Cardiac septum (tissue), 1 donor: ENCODE measurements at places on chromosomes 12 and 14. TPM values are rescaled to one million over a fixed set of nuclear protein-coding genes. Genes with fewer than 3 reads are reported as not detected.

- no peak for DNase-seq
Observed at GRCh38 chr14:38404100-38404541, 148.2 kb upstream of the CLEC14A start.

DNA sequence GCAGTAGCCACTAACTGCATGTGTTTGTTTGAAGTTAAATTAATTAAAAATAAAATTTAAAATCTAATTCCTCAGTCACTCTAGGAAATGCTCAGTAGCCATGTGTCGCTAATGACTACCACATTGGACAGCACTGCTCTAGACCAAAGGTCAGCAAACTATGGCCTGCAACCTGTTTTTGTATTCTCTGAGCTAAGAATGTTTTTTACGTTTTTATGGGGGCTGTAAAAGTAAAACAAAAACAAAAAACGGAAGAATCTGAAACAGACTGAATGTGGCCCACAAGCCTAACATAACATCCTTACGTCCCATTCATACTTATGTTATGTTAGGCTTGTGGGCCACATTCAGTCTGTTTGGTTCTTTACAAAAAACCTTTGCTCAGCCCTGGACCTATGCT is 57.8 kb downstream of the LIN52 start:
- no peak for DNase-seq

GRCh38 chr12:48263617-48264016 is 60.5 kb upstream of the OR10AD1 start:
- DNase-seq: no peak

PLEKHA5 gene
- 65.4 TPM for total RNA-seq

- DNase-seq: no peak
Observed at GRCh38 chr14:96852823-96853422, 55.7 kb downstream of the VRK1 start.

GRCh38 chr12:104329707-104330532 is 26.4 kb downstream of the EID3 start:
- DNase-seq: no peak

CCER1 gene
- not detected for total RNA-seq

DNA sequence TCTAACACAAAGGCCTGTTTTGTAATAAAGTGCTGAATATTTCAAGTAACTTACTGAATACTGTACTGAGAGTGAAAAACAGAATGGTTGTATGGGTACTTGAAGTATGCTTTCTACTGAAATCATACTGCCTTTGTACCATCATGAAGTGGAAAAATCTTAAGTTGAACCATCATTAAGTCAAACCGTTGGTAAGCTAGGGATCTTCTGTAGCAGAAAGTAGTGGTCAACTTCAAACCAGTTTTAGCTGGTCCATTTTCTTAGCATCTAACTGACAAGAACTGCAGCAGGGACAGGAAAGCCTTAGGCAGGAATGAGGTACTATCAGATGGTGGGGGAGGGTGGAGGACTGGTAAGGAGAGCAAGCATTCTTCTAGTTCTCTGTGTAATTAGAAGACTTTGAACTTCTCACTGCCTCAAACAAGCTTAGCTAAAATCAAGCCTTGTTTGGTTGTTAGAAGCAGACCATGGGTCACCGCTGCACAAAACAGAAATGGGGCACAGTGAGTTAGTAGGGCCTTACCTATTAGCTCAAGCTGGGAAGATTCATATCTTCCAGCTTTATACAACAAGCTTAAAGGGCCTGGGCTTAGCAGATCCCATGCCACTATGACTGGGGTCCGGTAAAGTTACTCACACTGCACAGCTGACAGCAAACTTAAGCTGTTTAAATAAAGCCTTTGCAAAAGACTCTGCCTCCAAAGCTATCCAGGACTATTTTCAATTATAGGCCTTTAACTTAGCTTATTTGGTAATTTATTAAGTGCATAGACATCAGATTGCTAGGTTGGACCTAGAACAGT is 73.8 kb downstream of the ACADS start:
- no peak for DNase-seq

DDIT3 gene
- total RNA-seq: 24.0 TPM

DNA sequence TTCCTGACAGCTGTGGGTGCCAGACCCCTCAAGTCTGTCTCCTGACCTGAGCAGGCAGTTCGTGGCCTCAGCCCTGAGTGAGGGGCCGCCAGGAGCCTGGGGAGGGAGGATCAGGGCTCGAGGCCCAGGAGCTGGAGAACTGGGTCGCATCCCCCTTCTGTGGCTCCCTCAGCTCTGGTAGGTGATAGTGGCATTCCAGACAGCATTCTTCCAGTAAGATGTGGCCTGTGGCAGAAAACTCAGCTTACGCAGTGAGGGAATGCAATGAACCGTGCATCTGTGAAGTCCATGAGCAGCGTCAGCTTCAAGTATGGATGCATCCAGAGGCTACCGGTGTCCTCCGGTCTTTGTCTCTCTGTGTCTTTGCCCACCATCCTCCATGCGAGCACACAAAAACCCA is 28.4 kb upstream of the FBRSL1 start:
- DNase-seq: no peak

GRCh38 chr14:96783915-96784224 is 13.3 kb upstream of the VRK1 start:
- no peak for DNase-seq

DNA sequence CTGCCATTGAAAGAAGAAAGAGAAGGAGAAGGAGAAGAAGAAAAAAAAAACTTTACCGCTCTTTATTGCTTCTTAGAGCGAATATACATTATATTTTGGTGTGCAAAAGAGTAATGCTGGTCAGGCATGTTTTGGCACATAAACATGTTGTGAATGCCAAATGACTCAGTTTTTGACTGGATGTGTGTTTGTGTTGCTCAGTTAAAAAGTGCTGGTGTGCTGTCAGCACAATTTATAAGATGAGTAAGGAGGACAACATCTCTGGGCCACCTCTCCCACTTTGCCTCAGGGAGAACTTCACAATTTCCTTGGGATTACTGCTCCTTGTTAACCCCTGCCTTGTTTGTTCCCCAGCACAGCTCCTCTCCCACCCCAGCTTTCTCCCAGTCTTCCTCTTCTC is 584.8 kb downstream of the ETNK1 start:
- DNase-seq: no peak

DNA sequence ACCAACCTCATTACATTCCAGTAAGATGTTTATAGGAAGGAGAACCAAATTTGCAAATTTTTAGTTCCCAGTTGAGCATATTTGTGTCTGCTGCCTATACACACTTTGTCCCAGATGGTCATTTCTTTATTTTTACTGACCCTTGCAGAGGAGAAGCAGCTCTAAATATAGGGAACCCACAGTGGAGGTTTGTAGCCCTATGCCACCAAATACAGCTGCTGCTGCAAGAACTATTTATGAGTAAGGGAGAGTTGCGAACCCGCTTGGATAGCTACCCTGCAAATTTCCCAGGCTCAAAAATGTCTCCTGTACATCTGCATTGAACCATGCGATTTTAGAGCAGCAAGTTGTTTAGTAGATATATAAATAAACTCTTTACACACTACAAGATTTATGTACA is 48.2 kb downstream of the NAV3 start:
- no peak for DNase-seq

DNA sequence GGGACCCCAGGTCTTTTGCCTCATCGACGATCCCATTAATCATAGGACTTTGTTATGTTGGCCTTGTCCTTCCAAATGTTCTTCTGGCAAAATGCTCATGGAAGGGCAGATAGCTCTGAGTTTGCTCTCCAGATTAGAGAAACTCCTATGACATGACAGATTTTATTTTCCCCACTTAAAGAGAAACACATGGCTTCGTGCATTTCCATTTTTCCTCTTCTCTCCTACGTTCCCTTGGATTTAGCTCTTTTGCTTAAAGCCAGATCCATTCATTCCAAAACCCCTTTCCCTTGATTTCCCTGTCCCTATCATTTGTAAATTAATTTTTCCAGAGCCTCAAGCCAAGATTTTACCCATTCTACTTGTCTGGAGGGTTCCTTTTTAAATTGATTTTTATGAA is 2.9 kb downstream of the PRIMA1 start:
- DNase-seq: no peak

- DNase-seq: no peak
Observed at GRCh38 chr12:55972042-55972441, 1.8 kb upstream of the RAB5B start.

DNA sequence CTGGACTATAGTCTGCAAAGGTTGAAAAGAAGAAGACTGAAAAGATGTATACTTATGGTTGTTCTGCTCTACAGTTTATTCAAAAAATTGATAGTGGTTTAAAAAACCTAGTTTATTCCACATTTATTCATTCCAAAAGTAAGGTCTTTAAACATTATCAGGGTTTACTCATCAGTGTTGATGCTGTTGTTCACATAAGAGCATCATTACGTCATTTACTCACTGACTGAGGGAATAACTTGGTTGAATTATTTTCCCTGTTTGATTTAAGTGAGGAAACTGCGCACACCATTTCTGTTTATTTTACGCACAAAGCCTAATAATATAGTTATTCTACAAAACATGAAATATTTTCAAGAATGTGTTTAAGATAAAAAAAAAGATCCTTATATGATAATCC is 303.1 kb upstream of the PRKD1 start:
- no peak for DNase-seq

- no peak for DNase-seq
Observed at GRCh38 chr12:68612202-68612601, 1.5 kb downstream of the RAP1B start.
